ENCODE measurements at places on chromosomes 13 and 19.

DNA sequence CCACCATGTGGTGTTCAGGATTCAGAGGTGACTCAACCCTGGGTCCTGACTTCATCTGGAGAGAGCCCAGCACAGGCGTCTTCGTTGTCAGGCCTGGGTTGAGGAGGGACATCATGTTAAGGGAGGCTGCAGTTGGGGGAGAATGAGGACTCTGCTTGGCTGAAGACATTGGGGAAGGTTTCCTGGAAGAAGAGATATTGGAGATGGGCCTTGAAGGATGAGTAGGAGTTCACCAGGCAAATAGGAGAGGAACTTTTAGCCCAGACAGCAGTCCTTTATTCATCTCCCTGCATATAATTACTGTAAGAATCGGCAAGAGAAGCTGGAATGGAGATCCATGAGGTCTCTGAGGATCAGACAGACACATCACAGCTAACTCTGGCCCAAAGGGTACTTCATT lies 38.9 kb downstream of the VAV1 start:
- no peak for DNase-seq

GRCh38 chr13:84237143-84237542 lies 354.9 kb upstream of the SLITRK1 start:
- DNase-seq = no peak

- DNase-seq = no peak
Observed at GRCh38 chr19:8323781-8324185, 2.5 kb downstream of the RPS28 start.

GRCh38 chr13:111577208-111577828 lies 256.9 kb downstream of the TEX29 start:
- no peak for DNase-seq

- DNase-seq = no peak
Observed at GRCh38 chr19:49932041-49932451, 2.7 kb upstream of the NUP62 start.

DNA sequence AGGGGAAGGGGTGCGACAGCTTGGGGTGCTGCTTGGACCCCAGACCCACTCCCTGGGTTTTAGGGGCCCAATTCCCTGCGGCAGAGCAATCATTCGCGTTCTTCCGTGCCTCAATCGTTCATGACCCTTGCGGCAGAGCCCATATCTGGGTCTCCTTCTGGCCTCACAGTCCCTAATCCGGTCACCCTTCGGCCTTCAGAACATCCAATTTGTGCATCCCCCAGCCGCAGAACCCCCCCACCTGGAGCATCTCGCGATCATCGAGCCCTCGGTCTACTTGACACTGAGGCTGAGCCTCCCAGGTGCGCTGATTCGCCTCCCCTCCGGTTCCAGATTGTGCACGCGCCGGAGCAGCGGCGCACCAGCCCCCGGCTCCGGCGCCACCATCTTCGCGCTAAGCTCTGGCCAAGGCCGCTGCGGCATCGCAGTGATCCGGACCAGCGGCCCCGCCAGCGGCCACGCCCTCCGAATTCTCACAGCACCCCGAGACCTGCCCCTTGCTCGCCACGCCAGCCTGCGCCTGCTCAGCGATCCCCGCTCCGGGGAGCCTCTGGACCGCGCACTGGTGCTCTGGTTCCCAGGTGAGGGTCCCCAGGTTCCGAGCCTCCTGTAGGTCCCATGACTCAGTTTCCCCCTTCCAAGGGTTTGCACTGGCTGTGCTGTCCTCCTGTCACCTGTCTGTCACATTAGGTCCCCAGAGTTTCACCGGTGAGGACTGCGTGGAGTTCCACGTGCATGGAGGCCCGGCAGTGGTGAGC lies 501 bp downstream of the GTPBP3 start:
- peak; percentile 52 for DNase-seq

DNA sequence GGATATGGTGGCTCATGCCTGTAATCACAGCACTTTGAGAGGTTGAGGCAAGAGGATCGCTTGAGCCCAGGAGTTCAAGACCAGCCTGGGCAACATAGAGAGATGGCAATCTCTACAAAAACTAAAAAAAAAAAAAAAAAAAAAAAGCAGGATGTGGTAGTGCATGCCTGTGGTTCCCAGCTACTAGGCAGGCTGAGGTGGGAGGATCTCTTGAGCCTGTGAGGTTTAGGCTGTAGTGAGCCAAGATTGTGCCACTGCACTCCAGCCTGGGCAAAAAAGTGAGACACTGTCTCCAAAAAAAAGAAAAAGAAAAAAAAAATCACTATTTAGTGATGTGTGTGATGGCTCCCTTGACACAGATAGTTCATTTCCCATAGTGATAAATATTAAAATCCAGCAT lies 365.0 kb upstream of the NBEA start:
- no peak for DNase-seq

- DNase-seq = no peak
Observed at GRCh38 chr19:32040236-32040635, 305.2 kb upstream of the ZNF507 start.

- no peak for DNase-seq
Observed at GRCh38 chr19:11373885-11374432, 507 bp upstream of the SWSAP1 start.
